ENCODE measurements at places on chromosomes 1 and 21. TPM values are rescaled to one million over a fixed set of nuclear protein-coding genes. Genes with fewer than 3 reads are reported as not detected.

DNA sequence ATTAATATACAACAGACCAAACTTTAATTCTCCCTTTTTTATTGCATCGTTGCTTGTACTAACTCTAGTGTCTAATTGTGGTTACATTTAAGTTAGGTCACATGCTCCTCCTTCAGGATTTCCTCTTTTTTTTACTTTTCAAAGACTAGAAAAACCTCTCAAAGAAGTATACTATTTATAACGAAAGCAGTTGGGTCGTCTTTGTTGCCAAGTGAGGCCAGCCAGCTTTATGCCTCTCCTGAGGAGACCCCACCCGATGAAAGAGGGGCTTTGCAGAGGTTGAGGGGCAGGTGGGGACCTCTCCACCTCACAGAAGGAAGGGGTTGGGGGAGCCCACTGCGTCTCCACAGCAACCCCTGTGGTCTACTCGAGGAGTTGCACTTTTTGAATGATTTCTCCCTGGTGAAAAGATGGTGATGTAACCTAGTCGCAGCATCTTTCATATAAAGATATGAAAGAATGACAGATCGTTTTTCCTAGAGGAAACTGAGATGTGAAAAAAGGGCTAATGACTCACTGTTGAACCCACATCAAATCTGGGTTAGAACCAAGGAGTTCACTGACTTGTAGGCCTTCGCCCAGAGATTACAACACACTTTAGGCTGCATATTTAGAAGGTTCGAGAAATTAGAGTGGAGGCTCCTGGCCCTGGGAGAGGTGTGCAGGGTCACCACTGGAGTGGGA, 6.4 kb downstream of the TGFB2 start:
- DNase-seq = peak; percentile 82

DNA sequence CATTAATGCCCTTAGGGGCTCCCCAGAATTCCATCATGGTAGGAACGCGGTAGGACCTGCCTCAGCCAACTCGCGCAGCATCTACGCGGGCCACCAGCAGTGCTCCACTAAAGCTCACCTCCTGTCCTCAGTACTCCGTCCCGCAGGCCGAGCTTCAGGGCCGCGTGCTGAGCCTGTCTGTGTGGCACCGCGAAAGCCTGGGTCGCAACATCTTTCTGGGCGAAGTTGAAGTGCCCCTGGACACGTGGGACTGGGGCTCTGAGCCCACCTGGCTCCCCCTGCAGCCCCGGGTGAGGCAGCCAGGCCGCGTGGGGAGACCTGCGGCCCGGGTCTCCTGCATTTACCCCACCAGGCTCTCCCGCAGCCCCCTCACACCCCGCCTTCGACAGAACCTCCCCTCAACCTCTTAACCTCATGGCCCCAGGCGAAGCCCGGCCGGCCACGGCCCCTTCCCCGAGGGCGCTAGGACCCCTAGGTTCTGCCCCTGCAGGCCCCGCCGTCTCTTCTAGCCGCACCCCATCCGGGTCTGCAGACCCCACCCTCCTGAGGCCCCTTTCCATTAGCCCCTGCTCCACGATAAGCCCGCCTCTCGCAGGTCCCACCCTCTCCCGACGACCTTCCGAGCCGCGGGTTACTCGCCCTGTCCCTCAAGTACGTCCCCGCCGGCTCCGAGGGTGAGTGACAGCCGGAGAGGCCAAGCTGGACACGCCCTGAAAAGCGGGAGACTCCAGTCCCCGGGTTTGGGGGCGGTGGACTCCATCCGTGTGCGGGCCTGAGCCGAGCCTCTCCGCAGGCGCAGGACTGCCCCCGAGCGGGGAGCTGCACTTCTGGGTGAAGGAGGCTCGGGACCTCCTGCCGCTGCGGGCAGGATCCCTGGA, 9.1 kb downstream of the SYTL1 start:
- DNase-seq = no peak

DNA sequence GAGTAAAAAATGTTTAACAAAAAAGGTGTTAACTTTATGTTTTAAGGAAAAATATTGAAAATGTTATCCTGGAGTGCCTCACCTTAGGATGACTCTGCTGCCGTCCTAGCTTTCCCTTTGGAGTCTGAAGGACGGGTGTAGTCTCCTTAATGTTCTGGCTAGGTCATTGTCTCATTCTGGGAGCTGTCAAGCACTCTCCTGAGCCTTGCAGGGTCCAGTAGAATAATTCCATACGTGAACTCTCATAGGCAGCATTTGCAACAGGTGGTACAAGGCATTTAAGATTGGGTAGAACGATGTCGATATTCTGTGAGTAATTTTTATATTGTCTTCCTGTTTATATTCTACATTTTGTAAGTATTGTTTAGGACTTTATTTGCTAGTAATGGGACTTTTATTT, 283.6 kb upstream of the C1orf105 start:
- DNase-seq = no peak

DNA sequence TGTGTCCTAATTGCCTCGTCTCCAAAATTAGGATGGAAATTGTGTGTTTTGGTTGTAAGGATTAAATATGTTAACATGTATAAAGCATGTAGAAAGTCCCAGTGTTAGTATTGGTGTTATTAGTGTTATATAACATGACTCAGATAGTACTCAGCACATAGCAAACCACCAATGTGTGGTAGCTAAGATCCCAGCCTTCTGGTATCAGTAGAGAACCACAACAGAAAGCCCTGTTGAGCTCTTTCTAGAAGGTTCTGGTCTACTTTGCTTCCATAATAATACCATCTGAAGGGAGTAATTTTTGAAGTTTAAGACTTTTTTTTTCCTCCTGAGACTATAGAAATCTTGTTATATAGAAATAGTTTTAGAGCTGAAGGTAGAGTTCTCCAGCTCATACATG, 259.3 kb upstream of the SGIP1 start:
- DNase-seq = no peak

GRCh38 chr1:205315008-205315618, 6.4 kb downstream of the NUAK2 start:
- no peak for DNase-seq

- DNase-seq = no peak
Measured at GRCh38 chr1:91546301-91546581, 45.6 kb downstream of the CDC7 start.

GRCh38 chr1:198677027-198677426, 38.2 kb downstream of the PTPRC start:
- no peak for DNase-seq

DNA sequence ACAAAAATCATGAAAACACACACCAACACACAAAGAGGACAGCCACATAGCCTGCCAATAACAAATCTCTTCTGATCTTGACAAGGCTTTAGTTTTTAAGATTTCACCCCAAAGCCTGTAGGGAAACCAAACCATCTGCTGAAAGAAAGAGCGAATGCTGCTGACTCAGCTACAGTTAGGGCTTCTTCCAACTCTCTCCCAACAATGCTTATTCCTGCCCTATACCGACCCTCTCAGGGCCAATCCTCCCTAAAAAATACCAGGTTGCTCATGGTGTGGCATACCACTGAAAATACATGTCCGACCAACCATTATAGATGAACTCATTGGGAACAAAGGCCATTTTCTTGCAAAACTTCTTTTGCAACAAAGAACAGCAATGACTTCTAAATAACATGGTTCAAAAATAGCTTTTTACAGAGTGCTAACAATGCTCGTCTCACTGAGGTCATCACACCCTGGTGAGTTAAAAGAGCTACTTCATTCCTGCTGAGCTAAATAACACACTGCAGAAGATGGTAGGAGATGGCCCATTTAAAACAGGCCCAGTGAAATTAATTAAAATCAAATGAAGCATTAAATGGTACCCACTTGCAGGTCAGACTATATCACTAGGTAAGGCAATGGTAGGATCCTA, 86.1 kb downstream of the KIAA0319L start:
- no peak for DNase-seq

- no peak for DNase-seq
Measured at GRCh38 chr1:216883518-216883917, 160.3 kb upstream of the ESRRG start.

DNA sequence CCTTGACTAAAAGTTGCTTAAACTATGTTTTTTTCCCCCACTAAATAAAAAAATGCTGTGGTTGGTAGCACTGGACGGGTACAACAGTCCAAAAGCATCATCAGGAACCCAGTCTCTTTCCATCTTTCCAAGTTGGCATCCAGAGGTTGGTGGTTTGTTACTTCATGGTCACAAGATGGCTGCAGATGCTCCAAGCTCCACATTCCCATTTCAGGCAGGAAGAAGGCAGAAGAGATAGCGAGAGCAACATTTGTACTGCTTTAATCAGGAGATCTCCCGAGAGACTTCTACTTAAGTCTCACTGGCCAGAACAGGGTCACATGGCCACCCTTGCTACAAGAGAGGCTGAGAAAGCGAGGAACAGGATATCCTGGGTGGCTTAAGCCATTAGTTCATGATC, 230.2 kb downstream of the KAZN start:
- no peak for DNase-seq

GRCh38 chr1:110466646-110467280, 15.8 kb downstream of the PROK1 start:
- DNase-seq = no peak

DNA sequence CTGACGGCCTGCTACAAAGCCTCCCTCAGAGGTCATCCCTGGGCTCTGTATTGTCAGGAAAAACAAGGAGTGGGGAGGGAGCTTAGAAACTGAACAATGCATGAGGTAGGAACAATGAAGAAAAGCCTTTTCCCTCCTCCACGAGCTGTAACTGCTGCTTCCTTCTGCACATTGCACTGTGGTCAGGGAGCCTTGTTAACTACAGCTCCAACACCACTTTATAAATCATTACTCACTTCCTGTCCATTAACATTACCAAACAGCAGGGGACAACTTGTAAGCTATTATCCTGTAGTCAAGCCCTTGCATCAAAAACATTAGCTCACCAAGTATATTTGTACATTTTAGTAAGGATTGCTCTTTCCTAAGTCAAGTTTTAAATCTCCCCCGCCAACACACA, 336.0 kb upstream of the NR5A2 start:
- no peak for DNase-seq

Gene BLACAT1
- not detected for total RNA-seq

Gene FMO2
- not detected for total RNA-seq

Gene NUDT4B
- 11.8 TPM for total RNA-seq

Gene KIAA1614
- total RNA-seq = 0.81 TPM

All from hematopoietic multipotent progenitor cell (in vitro differentiated cells).